NCI-H1694 (cell line): ENCODE measurements at places on chromosomes 7 and 10.

- DNase-seq = no peak
Observed at GRCh38 chr7:760006-760405, 32.9 kb upstream of the PRKAR1B start.

DNA sequence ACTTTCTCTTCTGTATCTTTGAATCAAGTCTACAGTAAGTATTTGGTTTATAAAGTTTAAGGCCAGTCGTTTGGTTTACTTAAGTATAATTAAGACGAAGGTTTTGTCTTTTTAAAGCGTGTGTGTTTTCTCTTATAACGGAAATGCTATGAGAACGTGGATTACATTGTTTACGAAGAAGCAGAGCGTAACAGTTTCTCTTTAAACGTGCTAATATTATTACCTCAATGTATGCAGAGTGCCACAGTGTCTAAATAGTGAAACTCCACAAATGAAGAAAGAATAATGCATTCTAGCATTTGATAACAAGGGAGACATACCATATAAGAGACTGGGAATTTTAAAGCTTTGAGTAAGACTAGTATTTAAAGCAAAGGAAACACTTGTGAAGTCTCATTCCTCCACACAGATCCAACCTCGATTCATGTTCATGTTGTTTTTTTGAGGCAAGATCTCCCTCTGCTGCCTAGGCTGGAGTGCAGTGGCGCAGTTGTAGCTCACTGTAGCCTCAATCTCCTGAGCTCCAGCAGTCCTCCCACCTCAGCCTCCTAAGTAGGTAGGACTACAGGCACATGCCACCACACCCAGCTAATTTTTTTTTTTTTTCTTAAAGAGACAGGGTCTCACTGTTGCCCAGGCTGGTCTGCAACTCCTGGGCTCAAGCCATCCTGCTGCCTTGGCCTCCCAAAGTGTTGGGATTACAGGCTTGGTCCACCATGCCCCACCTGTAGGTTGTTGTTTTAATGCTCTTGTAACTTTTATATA lies 75.1 kb downstream of the ANKRD61 start:
- DNase-seq = peak; percentile 20

DNA sequence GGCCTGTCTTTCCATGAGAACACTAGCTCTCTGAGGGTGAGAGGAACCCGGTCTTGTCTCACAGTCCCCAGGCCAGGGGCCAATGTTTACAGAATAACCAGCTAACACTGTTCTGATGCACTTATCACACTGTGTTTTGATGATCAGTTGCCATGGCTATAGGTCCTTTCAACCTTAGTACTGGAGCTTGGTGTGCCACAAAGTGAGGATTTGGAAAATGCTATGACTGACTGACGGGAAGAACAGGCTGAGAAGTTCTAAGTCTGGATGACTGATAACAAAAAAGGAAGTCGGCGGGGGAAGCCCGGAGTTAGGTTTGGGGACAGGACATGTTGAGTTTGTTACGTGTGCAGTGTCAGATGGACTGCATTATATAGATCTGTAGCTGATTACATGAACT lies 141.8 kb downstream of the CTTNBP2 start:
- no peak for DNase-seq

GRCh38 chr10:84447701-84448400 lies 119.5 kb downstream of the CCSER2 start:
- peak; percentile 89 for DNase-seq

DNA sequence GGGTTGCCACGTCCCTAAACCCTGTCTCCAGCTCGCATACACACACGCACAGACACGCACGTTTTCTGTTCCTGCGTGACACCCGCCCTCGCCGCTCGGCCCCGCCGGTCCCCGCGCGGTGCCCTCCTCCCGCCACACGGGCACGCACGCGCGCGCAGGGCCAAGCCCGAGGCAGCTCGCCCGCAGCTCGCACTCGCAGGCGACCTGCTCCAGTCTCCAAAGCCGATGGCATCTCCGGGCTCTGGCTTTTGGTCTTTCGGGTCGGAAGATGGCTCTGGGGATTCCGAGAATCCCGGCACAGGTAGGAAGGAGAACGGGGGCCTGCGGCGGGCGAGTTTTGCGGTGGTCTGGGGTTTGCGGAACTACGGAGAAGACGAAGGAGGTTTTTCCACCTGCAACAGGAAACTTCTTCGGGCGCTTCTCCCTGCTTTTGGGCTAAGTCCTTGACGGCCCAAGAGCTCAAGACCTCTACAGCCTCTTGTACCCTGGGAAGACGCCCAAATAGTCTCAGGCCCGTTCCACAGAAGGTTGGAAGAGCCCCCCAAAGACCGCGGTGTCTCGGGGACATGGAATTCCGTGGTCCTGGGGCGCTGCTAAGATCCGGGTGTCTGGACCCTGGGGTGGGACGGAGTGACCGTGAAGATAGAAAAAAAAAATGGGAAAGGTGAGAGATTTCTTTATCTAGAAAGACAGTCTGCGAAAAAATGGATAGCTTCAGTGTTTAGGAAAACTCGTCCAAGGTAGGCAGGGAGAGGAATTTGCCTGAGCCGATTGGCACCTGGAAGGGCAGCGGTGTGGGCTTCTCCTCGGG lies at the start of gene GAD2:
GAD2 (plus strand) TSS at position 190 of the 811 bp plus-strand sequence; CDS start at position 226, 36 bp downstream.
- DNase-seq = no peak

- peak; percentile 21 for DNase-seq
Observed at GRCh38 chr7:30920021-30920583, 8.4 kb downstream of the AQP1 start.

GRCh38 chr10:8840356-8840755 lies 785.9 kb downstream of the GATA3 start:
- DNase-seq = no peak

DNA sequence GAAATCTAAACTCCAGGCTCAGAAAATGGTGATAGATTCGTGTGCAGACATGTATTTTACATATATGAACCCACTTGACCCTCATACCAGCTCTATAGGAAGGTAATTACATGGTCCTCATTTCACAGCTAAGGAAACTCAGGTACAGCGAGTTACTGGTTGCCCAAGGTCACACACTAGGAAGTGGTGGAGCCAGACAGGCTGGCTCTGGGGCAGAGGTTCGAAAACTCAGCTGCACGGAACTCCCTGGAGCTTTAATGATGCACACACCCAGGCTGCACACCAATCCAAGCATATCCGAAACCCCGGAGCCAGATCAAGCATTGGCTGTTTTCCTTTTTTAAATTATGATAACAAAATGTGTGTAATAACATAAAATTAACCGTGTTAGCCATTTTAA lies 172.4 kb downstream of the COBL start:
- no peak for DNase-seq

GRCh38 chr7:44262031-44262430 lies 61.3 kb downstream of the YKT6 start:
- DNase-seq = no peak

DNA sequence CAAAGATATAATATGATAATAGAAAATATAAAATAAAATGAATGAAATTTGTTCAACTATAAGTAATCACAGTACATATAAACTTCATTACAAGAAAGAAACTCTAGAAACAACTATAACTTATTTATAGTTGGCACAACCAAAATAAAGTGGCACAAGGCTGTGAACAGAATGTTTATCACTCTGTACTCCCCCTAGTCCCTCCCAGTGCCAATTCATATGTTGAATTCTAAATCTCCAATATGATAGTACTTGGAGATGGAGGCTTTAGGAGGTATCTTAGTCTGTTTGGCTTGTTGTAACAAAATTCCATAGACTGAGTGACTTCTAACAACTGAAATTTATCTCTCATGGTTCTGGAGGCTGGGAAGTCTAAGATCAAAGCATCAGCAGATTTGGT lies 145.0 kb upstream of the TMEM229A start:
- no peak for DNase-seq

GRCh38 chr7:6497637-6497905 lies 49.8 kb upstream of the DAGLB start:
- DNase-seq = no peak

DNA sequence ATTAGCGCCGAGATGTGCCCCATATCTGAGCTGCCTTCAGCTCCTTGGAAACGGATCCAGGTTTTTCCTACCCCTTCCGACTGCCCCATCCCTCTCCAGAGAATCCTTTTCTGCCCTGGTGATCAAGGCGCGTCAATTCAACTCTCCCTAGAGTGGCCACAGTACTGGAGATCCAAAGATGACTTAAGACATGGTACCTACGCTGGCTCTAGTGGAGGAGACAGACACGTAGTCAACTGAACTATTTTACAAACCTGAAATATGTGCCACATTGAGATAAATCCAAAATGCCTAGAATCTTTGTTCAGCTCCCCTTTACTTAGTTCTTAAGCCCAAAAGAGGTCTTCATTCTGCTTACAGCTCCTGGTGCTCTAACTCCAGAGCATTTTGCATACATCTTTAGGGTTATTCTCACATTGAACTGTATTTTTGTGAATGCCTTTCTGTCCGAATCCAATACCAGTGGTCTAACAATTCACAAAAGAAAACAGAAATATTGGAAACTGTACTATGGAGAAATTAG lies 444 bp upstream of the TNPO3 start:
- DNase-seq = no peak

- no peak for DNase-seq
Observed at GRCh38 chr7:117065571-117066150, 112.4 kb downstream of the ST7 start.

GRCh38 chr10:65273115-65273514 lies 1652.7 kb upstream of the LRRTM3 start:
- DNase-seq = no peak

- DNase-seq = no peak
Observed at GRCh38 chr7:4386190-4386589, 295.9 kb upstream of the FOXK1 start.

DNA sequence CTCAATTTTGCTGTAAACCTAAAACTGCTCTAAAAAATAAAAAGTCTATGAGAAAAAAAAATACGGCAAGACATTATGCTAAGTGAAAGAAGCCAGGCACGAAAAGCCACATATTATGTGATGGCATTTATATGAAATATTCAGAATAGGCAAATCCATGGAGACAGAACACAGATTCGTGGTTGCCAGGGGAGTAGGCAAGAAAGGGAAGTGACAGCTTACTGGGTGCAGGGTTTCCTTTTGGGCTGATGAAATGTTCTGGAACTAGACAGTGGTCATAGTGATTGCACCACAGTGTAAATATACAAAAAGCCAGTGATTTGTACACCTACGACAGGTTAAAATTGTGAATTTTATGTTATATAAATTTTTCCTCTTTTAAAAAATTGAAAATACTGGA lies 41.3 kb upstream of the GLI3 start:
- DNase-seq = no peak

DNA sequence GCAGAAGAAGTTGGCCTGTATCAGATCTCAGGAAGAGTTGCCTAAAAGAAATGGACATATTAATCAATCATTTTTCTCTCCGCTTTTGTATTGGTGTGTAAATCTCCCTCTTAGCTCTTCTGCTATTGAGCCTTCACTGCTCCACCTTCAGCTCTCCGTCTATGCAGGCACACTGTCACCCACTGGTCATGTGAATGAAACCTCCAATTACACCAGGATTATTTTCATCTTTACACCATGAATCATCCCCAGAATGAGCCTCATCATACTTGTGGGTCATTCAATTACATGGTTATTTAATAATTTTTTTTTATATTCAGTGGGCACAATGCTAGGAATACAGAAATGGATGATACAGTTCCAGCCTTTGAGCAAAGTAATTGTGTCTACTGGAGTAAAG lies 92.6 kb downstream of the LRRC4 start:
- DNase-seq = no peak

DNA sequence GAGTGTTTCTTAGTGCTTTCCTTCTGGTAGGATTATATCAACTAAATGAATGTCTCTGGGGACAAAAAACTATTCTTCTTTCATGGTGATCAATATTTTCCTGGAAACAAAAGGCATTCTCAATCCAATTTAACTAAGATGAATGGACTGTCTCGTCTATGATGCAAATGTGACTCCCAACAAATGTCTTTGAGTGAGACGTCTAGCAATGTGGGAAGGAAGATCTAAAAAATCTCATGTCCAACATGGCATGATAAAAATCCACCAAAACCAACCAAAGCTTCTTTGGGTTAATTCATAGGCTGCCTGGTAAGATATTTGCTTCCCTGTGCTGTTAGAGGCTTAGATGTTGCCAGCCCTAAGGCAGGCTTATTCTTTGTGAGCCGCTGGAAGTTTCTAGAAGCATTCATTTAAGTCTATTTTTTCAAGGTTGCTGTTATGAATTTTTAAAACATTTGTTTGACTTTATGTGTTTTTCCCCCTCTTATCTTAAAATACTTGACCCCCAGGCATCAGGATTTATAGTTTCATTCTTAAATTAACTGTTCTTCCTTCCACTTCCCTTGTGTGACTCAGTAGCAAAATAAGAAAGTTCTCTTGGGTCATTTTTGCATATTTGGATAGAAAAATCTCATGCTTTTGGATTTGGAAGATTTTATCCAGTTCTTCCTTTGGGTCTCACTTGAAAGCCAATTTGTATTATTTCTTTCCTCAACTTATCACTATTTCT lies 156.3 kb downstream of the NRP1 start:
- DNase-seq = no peak

- DNase-seq = no peak
Observed at GRCh38 chr10:27620430-27621397, 116.6 kb downstream of the RAB18 start.

- no peak for DNase-seq
Observed at GRCh38 chr7:95011146-95011928, 103.9 kb downstream of the PPP1R9A start.

GRCh38 chr7:74401137-74401859 lies 52.4 kb upstream of the GTF2IRD1 start:
- DNase-seq = peak; percentile 63

- DNase-seq = no peak
Observed at GRCh38 chr10:117462816-117463544, 79.6 kb upstream of the EMX2 start.

DNA sequence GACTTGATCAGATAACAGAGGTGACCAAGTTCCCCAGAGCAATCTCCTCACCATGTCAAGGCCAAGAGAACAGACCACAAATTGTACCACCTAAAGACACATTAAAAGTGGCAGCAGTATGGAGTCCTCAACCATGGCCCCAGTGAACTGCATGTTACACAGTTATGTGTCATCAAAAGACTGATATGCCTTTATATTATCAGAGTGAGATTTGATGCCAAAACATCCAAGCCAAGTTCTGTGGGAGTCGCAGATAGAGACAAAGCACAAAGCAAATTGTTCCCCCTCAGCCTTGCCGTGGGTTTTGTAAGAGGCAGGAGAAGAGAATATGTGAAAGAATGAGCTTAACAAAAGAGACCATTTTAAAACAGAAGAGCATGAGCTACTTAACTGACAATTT lies 39.2 kb upstream of the TES start:
- no peak for DNase-seq

DNA sequence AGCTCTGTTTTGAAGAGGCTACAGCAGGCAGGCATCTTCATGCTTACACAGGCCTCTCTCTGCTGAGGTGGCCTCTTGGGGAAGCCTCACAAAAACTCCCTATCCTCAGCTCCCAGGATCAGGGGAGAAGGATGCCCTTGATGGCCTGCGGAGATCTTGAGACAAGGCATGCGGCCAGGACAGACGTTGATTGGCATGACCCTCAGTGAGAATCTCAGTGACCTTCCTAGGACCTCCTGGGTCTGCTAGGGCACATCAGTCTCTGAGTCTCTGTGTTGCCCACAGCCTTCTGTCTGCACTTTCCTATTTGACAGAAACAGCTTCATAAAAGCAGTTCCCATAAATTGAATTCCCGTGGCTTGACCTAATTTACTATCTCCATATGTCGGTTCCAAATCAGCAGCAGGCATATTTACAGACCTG lies 1005.8 kb upstream of the C7orf33 start:
- DNase-seq = peak; percentile 88

- no peak for DNase-seq
Observed at GRCh38 chr7:111986601-111987000, 219.6 kb downstream of the DOCK4 start.
